ENCODE measurements at places on chromosomes 1 and 21.

- peak; percentile 42 for DNase-seq
Measured at GRCh38 chr21:25881524-25882376, 147.0 kb downstream of the GABPA start.

DNA sequence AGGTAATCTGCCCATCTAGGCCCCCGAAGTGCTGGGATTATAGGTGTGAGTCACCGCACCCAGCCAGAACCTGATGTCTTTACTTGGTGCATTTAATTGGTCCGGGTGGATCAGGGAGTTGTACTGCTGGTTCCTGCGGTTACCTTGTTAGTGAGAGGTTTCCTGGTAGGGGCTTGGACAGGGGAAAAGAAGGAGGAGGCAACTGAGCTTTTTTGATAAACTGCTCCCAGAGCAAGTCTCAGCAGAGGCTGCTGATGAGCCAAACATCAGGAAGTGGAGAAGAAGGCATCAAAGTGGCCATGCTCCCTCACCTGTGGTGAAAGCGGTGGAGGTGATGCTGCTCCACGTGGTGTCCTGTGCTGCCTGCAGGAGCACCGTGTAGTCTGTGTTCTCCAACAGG lies 161.5 kb upstream of the KIAA0040 start:
- DNase-seq: no peak

DNA sequence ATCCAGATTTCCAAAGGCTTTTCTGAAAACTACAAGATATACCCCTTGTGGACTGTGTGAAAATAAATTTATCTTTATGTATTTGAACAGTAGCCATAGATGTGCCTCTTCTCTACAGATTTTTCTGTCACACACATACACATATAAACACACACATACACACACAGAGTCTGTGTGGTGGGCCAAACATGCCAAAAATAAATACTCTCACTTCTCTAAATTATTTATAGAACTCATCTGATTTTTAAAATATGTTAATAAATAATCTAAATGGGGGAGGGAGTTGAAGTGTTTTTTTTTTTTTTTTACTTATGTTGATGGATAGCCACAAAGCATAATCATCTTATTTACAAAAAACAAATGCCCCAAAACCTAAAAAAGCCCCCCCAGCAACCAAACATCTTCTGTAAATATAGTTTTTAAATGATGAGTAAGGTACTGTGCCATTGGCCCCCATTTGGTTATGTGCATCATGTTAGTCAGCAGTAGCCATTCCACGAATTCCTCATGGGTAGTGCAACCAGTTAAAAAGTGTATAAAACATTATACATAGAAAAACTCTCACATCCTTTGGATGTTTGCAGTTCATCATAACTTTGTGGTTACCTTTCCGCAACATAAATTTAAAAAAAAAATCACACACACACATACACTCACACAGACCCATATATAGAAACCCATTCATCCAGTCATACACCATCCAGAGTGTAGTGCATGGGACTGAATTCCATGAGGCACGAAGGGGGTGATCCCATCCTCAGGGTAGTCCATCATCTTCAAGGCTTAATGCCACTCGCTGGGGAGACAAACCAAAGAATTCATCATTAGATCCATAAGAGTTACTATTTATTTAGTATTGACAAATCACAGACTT lies 8.2 kb upstream of the MAGOH start:
- DNase-seq: no peak

GRCh38 chr1:110237386-110238152 lies 27.5 kb downstream of the KCNC4 start:
- no peak for DNase-seq

GRCh38 chr1:228031276-228031995 lies 24.6 kb downstream of the WNT3A start:
- DNase-seq: no peak

DNA sequence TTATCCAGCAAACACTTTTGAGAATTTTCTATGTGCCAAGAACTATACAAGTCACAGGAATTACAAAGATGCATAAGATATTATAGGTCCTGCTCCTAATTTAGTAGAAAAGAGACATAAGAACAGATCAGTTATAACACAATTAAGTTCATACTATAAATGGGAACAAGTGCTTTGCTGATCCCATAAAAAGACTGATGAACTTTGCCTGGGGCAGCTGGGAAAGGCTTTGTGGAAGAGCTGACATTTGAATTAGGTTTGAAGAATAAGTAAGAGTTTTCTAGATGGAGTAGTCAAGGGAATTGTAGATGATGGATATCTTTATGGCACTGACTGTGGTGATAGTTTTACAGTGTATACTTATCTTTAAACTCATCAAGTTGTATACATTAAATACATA lies 76.5 kb downstream of the VCAM1 start:
- no peak for DNase-seq

- no peak for DNase-seq
Measured at GRCh38 chr1:201750934-201751333, 78.0 kb upstream of the IPO9 start.

DNA sequence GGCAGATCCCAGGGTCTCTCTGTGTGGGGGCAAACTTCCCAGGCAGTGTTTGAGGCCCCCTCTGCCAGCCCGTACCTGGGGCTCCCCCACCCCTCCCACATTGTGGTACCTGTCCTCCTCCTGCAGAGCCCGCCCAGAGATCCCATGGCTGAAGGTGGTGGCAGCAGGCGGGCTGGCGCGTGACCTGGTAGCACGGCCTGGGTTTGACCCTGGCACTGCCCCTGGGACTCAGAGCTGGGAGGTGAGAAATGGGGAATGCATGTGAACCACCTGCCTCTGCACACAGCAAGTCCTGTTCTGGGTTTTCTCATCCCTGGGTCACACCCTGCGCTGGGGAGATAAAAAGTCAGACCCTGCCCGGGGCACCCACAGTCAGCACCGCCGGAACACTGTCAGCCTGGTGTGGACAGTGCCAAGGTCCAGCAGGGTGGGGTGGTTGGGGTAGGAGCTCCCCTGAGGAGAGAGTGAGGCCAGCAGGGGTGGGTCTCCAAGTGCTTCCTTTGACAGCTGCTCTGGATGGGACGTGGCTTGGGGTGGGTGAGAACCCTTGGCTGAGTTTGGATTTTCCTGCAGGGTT lies 11.8 kb downstream of the AGRN start:
- no peak for DNase-seq

DNA sequence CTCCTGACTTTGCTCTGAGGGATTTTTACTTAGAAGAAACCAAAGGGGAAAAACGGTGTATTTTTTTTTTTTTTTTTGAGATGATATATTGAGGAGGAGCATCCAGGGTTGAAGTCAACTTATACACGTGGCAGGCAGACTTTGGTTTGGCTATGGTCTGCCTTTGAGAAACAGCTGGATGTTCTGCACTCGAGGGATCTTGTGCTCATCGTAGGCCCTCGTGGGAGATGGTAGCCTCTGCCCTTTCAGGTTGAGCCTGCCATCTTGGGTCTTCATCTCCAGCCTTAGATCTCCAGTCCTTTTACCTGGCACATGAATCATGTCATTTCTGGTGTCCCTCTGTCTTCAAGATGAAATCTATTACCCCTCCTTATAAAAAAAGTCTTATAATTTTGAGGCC lies 67.1 kb upstream of the UBE2U start:
- DNase-seq: no peak

Data from immature natural killer cell (primary cell).